Daoy (cell line): ENCODE measurements at places on chromosomes 1 and 21. TPM values are rescaled to one million over a fixed set of nuclear protein-coding genes. Genes with fewer than 3 reads are reported as not detected.

ATP6V1G3 gene
- total RNA-seq: not detected in 2 replicates

GRCh38 chr1:93593854-93594602 is 87.6 kb downstream of the BCAR3 start:
- DNase-seq: no peak

DNA sequence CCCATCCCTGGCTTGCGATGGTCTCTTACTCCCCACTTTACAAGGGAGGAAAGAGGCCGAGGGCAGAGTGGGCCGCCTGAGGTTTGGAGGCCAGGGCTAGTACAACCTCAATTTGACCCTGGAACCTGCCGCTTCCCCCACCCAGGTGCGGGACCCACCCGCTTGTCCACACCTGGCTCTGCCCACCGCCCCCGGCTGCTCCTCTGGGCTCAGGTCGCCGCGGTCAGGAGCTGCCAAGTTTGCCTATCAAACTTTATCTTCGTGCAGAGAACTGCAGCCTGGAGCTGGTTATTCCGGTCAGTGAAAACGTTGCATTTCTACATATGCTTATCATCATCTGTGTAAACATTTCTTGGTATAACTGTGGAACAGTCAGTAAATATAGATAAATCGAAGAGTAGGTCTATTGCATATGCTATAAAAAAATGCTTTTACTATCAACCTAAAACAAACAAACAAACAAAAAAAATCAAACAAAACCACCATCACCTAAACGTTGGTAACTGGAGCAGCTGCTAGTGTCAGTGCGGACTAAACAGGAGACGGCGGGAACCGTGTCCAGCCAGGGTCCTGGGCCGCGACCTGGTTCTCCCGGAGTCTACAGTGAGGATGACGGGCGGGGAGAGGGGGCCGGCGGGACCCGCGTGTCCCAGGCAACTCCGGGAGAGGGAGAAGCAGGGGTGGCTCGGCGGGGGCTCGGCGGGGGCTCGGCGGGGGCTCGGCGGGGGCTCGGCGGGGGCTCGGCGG is 906 bp upstream of the ADARB1 start:
- peak; percentile 51 for DNase-seq

GRCh38 chr1:189121941-189122340 is 1355.7 kb downstream of the BRINP3 start:
- DNase-seq: no peak

GRCh38 chr1:226575739-226576378 is 27.3 kb downstream of the STUM start:
- DNase-seq: peak; percentile 28
